GM23338 (cell line): ENCODE measurements at places on chromosomes 1 and 21. TPM values are rescaled to one million over a fixed set of nuclear protein-coding genes. Genes with fewer than 3 reads are reported as not detected.
A peak's percentile ranks its signal among the peaks of the same experiment; 100 is the strongest.

- DNase-seq: no peak
- no peak overlapping the region for H3K4me3 ChIP-seq
- no peaks in the 10 kb centered on the region; the same call in 1 of the 2 replicates for H3K4me1 ChIP-seq
- H3K27me3 ChIP-seq: no peaks in the 10 kb centered on the region
- no peaks in the 10 kb centered on the region for H3K36me3 ChIP-seq
Measured at GRCh38 chr1:975365-975764, 6.5 kb downstream of the PERM1 start.

DNA sequence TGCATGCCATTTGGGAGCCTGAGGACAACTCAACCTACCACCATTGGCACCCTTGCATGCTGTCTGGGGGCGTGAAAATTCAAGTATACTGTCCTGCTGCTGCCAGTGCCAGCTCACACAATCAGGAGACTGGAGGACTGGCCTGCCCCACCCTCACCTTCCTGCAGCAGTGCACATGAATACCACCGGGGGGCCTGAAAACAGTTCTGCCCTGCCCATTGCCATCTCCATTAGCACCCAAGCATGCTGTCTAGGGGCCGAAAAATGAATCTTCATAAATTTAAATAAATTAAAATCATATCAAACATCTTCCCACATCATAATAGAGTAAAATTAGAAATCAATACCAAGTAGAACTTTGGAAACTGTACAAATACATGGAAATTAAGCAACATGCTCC lies 322.1 kb upstream of the TMPRSS15 start:
- no peak overlapping the region for H3K4me3 ChIP-seq
- no peaks in the 10 kb centered on the region for H3K4me1 ChIP-seq
- DNase-seq: peak; percentile 56
- H3K36me3 ChIP-seq: no peaks in the 10 kb centered on the region

- H3K36me3 ChIP-seq: no peaks in the 10 kb centered on the region
- H3K4me1 ChIP-seq: no peaks in the 10 kb centered on the region
- H3K4me3 ChIP-seq: no peak overlapping the region
- no peak overlapping the region for H3K27ac ChIP-seq
- H3K27me3 ChIP-seq: no peaks in the 10 kb centered on the region
Measured at GRCh38 chr1:179016706-179017382, 8.8 kb upstream of the FAM20B start.

DNA sequence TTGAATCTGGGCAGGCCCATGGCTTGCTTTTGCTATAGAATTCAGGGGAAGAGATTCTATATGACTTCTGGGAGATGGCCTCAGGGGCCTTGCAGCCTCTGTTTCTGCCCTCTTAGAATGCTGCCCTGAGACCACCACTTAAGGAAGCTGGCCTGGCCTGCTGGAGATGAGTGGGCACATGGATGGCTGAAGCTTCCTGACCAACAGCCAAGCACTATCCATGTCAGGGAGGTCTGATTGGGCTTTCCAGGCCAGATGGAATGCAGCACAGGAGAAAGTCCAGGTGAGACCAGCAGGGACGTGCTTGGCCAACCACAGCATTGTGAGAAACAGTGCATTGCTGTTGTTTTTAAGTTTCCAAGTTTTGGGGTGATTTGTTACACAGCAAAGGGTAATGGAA lies 308.1 kb downstream of the PTPRU start:
- DNase-seq: no peak
- H3K27ac ChIP-seq: no peak overlapping the region
- H3K4me1 ChIP-seq: no peaks in the 10 kb centered on the region
- H3K27me3 ChIP-seq: no peaks in the 10 kb centered on the region
- no peak overlapping the region for H3K4me3 ChIP-seq

GRCh38 chr1:116246174-116246573 lies 126.9 kb upstream of the ATP1A1 start:
- H3K4me1 ChIP-seq: no peaks in the 10 kb centered on the region
- no peak overlapping the region for H3K27ac ChIP-seq
- H3K36me3 ChIP-seq: no peaks in the 10 kb centered on the region
- H3K4me3 ChIP-seq: no peak overlapping the region
- no peak for DNase-seq
- no peaks in the 10 kb centered on the region for H3K27me3 ChIP-seq

DNA sequence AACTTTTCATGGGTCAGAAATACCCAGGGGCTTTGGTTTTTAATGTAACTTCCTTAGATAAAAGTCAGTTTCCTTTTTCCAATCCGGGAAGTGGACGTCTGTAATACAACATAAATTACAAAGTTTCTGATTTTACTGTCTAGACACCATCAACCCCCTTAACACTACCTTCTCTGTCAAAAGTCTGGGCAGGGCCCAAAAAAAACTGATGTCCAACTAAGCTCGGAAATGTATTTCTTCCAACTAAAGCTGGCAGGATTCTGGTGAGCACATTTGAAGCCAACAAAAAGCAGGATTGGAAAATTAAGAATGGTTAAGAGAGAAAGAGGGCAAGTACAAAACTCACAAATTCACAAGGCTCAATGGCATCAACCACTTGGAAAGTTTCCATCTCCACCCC lies 24.3 kb downstream of the DDAH1 start:
- DNase-seq: no peak
- H3K27me3 ChIP-seq: no peaks in the 10 kb centered on the region
- 0 out of 2 replicates have a peak overlapping the region, but pooled peaks have one; percentile 26 for H3K27ac ChIP-seq
- H3K36me3 ChIP-seq: no peaks in the 10 kb centered on the region
- peaks cover 22% of the 10 kb centered on the region for H3K4me1 ChIP-seq
- no peak overlapping the region for H3K4me3 ChIP-seq

DNA sequence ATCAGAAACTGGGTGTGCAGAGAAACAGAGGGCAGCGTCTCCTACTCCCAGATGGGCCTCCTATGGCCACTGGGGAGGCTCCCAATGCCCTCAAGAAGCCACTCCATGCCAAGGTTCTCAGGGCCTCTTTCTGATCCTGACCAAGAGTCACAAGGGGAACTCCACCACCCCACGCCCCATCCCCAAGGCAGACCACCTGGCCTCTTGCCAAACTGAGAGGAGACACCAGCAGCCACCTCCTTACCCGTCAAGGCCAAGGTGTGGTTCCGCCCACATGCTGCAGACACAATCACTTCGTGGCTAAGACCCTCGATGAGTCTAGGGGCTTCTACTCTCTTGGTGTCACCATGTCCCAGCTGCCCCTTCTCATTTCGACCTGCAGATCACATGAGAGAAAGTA lies 17.0 kb downstream of the RCC2 start:
- no peaks in the 10 kb centered on the region for H3K27me3 ChIP-seq
- H3K4me3 ChIP-seq: no peak overlapping the region
- peaks cover 6% of the 10 kb centered on the region for H3K4me1 ChIP-seq
- H3K36me3 ChIP-seq: peaks cover 86% of the 10 kb centered on the region

DNA sequence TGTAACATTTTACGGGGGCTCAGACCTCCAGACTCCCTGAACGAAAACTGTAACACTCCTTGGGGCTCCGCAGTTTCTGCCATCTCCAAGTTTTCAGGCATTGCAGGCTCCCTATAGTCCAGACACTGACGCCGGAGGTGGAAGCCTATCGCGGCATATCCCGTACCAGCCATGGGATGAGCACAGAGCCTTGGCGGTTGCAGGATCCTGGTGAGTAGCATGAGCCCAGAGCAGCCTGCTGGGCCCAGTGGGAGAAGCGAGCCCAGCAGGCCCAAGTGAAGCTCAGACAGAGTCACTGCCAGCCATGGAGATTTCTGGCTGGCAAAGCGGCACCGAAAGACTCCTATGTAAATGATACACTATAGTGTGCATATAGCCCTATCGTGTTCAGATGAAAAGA lies 446.8 kb downstream of the COL11A1 start:
- no peaks in the 10 kb centered on the region for H3K36me3 ChIP-seq
- no peak overlapping the region for H3K4me3 ChIP-seq
- H3K4me1 ChIP-seq: peaks cover 4% of the 10 kb centered on the region; the same call in 1 of the 2 replicates
- H3K27me3 ChIP-seq: no peaks in the 10 kb centered on the region
- no peak overlapping the region for H3K27ac ChIP-seq

DNA sequence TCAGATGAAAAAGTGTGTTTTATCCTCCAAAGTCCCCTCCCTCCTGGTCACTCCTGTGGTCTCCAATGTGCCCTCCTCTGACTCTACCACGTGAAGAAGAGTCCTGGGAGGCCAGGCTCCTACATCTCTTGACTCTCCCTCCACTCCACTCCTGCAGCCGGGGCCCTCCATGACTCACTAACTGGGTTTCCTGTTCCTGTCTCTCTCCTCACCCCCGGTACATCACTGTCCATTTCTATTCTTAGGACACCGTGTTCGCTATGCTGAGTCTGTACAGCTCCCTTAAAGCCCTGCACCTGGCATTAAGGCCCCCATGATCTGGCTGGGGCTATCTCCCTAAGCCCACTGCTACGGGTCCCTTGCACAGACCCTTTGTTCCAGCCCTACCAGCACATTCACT lies 93.4 kb downstream of the BCAR3 start:
- H3K4me3 ChIP-seq: no peak overlapping the region
- peaks cover 11% of the 10 kb centered on the region; the same call in 1 of the 2 replicates for H3K4me1 ChIP-seq
- DNase-seq: no peak
- no peak overlapping the region for H3K27ac ChIP-seq
- H3K36me3 ChIP-seq: no peaks in the 10 kb centered on the region; the same call in 1 of the 2 replicates
- no peaks in the 10 kb centered on the region for H3K27me3 ChIP-seq

DNA sequence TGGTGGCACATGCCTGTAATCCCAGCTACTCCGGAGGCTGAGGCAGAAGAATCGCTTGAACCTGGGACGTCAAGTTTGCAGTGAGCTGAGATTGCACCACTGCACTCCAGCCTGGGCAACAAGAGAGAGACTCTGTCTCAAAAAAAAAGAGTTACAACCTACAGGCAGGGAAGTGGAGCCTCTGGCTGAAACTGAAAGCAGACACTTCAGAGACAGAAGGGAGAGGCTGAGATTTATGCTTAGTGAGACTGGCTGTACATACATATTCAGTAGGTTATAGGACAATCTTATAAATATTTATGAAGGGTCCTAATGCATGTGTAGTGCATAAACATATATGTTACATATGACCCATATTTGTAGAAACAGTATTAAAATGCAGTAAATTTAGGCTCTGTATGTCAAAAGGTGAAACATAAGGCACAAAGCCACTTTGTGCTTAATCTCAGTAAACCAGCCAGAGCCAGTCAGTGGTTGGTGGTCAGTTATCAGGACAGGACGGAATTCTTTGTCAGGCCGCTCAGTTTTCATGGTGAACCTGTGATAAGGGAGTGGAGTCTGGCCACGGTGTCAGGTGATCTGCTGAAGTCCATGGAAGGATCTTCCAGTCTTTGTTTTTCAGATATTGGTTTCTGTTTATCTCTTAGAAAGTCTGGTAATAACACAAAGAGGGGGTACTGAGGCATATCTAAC lies 13.7 kb downstream of the RHEX start:
- no peaks in the 10 kb centered on the region for H3K27me3 ChIP-seq
- no peak overlapping the region for H3K27ac ChIP-seq
- no peak for DNase-seq
- no peaks in the 10 kb centered on the region for H3K4me1 ChIP-seq
- no peak overlapping the region for H3K4me3 ChIP-seq
- no peaks in the 10 kb centered on the region for H3K36me3 ChIP-seq

GRCh38 chr1:110765640-110766335 lies 91.0 kb upstream of the KCNA3 start:
- DNase-seq: peak; percentile 72
- no peak overlapping the region for H3K27ac ChIP-seq
- no peak overlapping the region for H3K4me3 ChIP-seq
- H3K27me3 ChIP-seq: no peaks in the 10 kb centered on the region
- H3K4me1 ChIP-seq: no peaks in the 10 kb centered on the region

GRCh38 chr1:170864876-170865538 lies 70.3 kb upstream of the MROH9 start:
- H3K36me3 ChIP-seq: no peaks in the 10 kb centered on the region
- no peaks in the 10 kb centered on the region for H3K4me1 ChIP-seq
- DNase-seq: no peak
- H3K27ac ChIP-seq: no peak overlapping the region
- no peaks in the 10 kb centered on the region for H3K27me3 ChIP-seq

- peaks cover 15% of the 10 kb centered on the region for H3K4me1 ChIP-seq
- no peak overlapping the region for H3K4me3 ChIP-seq
- H3K27me3 ChIP-seq: no peaks in the 10 kb centered on the region
Measured at GRCh38 chr1:19424651-19425570, 60.4 kb downstream of the CAPZB start.

GRCh38 chr21:38443110-38443509 lies 55.2 kb downstream of the ERG start:
- H3K27me3 ChIP-seq: peaks cover 14% of the 10 kb centered on the region; the same call in 1 of the 2 replicates
- no peak for DNase-seq
- no peak overlapping the region for H3K27ac ChIP-seq
- no peaks in the 10 kb centered on the region for H3K36me3 ChIP-seq
- H3K4me3 ChIP-seq: no peak overlapping the region
- H3K4me1 ChIP-seq: no peaks in the 10 kb centered on the region

DNA sequence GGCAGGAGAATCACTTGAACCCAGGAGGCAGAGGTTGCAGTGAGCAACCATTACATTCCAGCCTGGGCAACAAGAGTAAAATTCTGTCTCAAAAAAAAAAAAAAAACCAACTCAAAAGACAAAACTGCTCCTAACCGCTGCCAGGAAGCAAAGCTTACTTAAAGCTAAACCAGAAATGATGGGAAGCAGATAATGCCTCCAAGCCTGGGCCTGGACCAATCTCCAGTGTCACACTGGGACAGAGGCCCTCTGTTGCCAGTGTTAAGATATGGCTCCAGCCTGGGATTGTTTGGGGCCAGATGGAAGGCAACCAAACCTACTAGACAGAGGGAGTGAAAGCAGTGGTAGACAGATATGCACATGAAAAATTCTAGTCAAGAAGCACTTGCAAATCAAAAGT lies 36.9 kb downstream of the NSL1 start:
- no peaks in the 10 kb centered on the region; the same call in 1 of the 2 replicates for H3K36me3 ChIP-seq
- H3K4me1 ChIP-seq: peaks cover 47% of the 10 kb centered on the region
- DNase-seq: peak; percentile 33

- peaks cover 7% of the 10 kb centered on the region for H3K36me3 ChIP-seq
- H3K27me3 ChIP-seq: no peaks in the 10 kb centered on the region
- H3K4me3 ChIP-seq: no peak overlapping the region
- H3K27ac ChIP-seq: no peak overlapping the region
- peaks cover 17% of the 10 kb centered on the region for H3K4me1 ChIP-seq
Measured at GRCh38 chr1:67688526-67689219, 3.7 kb downstream of the GADD45A start.

- H3K4me3 ChIP-seq: no peak overlapping the region
- no peak for DNase-seq
- H3K36me3 ChIP-seq: no peaks in the 10 kb centered on the region
- H3K27ac ChIP-seq: no peak overlapping the region
Measured at GRCh38 chr1:66937529-66938234, 12.9 kb downstream of the MIER1 start.

- no peak overlapping the region for H3K27ac ChIP-seq
- no peak overlapping the region for H3K4me3 ChIP-seq
- H3K36me3 ChIP-seq: no peaks in the 10 kb centered on the region
Measured at GRCh38 chr1:33147997-33148314, 33.9 kb downstream of the TRIM62 start.

The NIBAN1 gene
- 11.1 and 12.3 TPM in 2 replicates for total RNA-seq

The ADAMTS1 gene
- 14.1 and 15.4 TPM in 2 replicates for total RNA-seq
